ENCODE measurements at places on chromosomes 11 and 22. TPM values are rescaled to one million over a fixed set of nuclear protein-coding genes. Genes with fewer than 3 reads are reported as not detected.

C11orf42 gene
- not detected for total RNA-seq

FAT3 gene
- total RNA-seq, result 0.53 TPM

ZFP91 gene
- total RNA-seq, result 87.0 TPM

CASP5 gene
- total RNA-seq, result not detected

MS4A6E gene
- total RNA-seq, result not detected

SLC25A18 gene
- 22.2 TPM for total RNA-seq

PKDREJ gene
- not detected for total RNA-seq

NADSYN1 gene
- total RNA-seq, result 17.4 TPM

TRIM48 gene
- not detected for total RNA-seq

GRCh38 chr11:119999220-119999619 lies 138.7 kb downstream of the TRIM29 start:
- no peak for DNase-seq

- no peak for DNase-seq
Observed at GRCh38 chr11:133966172-133966651, 9.4 kb upstream of the IGSF9B start.

DNA sequence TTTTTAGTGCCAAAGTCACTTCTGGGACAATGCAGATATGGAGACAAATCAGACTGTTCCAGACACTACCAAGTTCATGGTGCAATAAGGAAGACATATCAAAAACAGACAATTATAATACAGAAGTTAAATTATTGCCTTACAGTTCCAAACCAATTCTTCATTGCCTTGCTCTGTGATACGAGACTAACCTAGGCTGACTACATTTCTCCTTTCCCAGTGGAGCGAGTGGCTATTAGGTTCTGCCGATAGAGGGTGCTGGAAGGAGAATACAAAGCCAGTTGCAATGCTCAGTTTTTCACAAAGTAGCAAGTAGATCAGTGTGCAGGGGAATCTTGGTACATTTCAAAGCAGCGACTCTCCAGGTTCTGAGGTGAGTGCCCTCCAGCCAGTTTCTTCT lies 67.8 kb downstream of the FAM168A start:
- DNase-seq, result no peak

- DNase-seq, result no peak
Observed at GRCh38 chr11:77723024-77723423, 85.4 kb upstream of the CLNS1A start.

DNA sequence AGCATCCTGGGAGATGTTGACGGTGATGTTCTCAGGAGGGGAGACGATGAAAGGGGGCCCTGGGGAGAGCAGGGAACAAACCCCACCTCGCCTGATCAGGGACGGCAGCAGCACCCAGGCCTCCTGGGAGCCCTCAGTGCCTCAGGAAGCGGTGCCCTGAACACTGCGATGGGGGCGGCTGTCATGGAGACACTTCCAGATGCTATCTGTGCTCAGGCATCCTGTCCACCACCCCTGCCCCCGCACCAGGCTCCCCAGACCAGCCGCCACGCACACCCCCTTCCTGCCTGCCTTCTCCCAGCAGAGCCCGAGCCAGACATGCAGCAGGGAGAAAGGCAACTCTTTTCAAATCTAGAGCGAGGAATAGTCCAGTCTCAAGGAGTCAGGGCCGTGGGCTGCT lies 20.6 kb downstream of the IGSF9B start:
- DNase-seq, result no peak

DNA sequence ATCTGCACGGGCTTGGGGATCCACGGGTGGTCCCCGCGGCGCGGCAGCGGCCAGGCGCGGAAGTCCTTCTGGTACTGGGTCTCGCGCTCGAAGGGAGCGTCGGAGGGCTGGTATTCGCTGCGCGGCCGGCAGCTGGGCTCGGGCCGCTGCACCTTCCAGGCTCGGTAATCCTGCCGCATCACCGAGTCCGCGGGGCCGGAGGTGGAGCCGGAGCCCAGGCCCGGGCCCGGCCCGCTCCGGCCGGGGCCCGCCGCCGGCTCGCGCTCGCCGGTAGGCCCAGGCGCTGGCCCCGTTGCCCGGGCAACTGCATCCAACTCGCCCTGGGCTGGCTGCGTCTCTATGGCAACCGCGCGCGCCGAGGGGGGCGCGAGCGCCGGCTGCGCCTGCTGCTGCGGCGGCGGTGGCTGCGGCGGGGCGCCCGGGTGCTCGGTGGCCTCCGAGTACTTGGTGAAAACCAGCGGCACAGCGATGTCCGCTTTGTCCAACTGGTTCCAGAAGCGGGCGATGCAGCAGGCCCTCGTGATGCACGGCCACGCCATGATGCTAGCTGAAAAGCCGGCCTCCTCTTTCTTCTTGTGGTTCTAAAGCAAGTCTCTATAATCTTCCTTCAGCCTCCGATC lies 897 bp downstream of the MAP6 start:
- no peak for DNase-seq

GRCh38 chr22:35350539-35351503 lies 30.1 kb upstream of the HMOX1 start:
- DNase-seq, result peak; percentile 95

DNA sequence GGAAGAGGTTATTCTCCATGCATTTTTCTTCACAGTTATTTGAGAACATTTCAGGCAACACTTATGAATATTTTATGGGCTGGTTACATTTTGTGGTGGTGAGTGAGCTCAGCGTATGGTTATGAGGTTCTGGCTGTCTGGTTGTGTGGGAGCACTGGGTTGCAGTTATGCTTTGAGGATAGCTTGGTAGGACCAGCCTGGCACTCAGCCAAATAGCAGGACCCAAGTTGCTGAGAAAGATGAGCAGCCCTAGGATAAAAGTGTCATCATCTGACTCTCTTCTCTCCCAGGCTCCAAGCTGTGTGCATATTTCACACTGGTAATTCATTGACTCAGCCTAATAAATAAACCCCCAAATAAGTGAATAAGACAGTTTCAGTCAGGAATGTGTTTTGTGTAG lies 8.1 kb upstream of the SRSF8 start:
- no peak for DNase-seq

GRCh38 chr22:28835630-28836189 lies 35.3 kb upstream of the XBP1 start:
- DNase-seq, result no peak

Data from gastrocnemius medialis (tissue), 4 donors.